ENCODE measurements at places on chromosomes 11 and 22. TPM values are rescaled to one million over a fixed set of nuclear protein-coding genes. Genes with fewer than 3 reads are reported as not detected.

GRCh38 chr22:44128958-44129618, 51.6 kb upstream of the PARVG start:
- no peak for DNase-seq

- DNase-seq, result no peak
These were observed 360.6 kb upstream of the C11orf87 start for GRCh38 chr11:109061394-109061793.

- DNase-seq, result no peak
These were observed 170.0 kb upstream of the PDGFD start for GRCh38 chr11:104333977-104334376.

Gene HORMAD2
- total RNA-seq, result not detected

DNA sequence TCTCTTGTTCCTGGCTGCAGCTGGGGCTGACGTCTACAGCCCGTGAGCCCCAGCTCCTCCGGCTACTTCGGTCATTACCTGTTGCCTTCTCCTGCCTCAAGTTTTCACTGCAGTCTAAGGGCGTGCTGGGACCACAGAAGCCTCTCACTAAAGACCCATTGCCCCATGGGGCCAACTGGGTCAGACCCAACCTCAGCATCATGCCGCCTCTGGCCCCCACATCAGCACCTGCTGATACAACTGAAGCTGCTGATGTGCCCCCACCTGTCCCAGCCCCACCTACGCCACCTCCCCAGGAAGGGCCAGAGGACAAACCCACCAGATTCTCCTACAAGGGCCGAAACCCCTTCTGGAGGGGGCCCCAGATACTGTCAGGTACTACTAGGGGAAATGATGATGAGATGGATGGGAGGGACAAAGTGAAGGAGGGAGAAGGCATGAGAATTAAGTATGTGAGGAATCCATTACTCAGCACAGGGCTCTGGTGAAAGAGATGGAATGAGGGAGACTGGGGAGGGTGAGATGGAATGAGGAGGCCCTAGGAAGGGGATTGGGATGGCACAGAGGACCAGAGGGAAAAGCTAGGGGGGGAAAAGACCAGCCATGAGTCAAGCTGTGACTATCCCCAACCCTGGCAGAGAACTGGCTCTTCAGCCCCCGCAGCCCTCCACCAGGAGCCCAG, 5.1 kb downstream of the C11orf42 start:
- DNase-seq, result no peak

Gene C11orf21
- total RNA-seq, result not detected

DNA sequence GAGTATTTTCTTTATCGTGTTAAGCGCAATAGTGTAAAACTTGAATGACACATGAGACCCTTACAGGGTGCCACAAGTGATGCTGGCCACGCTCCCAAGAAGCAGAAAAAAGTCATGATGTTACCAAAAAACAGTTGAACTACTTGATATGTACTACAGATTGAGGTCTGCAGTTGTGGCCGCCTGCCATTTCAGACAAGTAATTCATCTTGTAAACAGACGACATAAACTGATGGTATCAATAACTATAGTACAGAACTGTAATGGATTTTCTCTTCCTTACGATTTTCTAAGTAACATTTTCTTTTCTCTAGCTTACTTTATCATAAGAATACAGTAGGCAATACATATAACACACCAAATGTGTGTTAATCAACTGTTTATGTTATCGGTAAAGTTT, 5.5 kb downstream of the CD59 start:
- DNase-seq, result no peak

Gene TSPAN18
- total RNA-seq, result not detected

DNA sequence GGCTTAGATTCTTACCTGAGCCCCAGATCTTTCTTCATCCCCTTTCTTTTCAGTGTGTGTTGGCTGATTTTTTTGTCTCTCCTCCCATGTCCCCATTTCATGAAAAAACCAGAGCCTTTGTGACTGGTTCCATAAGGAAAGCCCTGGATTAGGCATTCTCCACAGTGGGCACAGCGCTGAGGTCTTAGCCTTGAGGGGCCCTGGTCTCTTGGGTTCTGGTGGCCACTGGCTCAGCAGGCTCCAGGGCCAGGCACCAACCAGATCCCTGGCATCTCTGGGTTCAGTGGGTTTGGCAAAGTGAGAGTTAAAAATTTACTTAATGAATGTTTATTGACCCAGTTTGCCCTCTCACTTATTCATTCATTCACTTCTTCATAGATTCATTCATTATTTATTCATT, 49.5 kb upstream of the ACCSL start:
- no peak for DNase-seq

GRCh38 chr11:105903113-105903512, 118.9 kb downstream of the MSANTD4 start:
- DNase-seq, result no peak
